M059J (cell line): ENCODE measurements at places on chromosomes 12 and 14. TPM values are rescaled to one million over a fixed set of nuclear protein-coding genes. Genes with fewer than 3 reads are reported as not detected.

Gene CERS5
- total RNA-seq, result 26.1 and 28.9 TPM in 2 replicates

Gene DRAM1
- total RNA-seq, result 22.8 and 25.9 TPM in 2 replicates

Gene KRT77
- total RNA-seq, result not detected in 2 replicates

Gene TMEM260
- 10.4 and 13.6 TPM in 2 replicates for total RNA-seq

Gene CCDC175
- total RNA-seq, result not detected in 2 replicates

Gene FGF6
- total RNA-seq, result not detected in 2 replicates

Gene ISCA2
- 29.8 and 33.6 TPM in 2 replicates for total RNA-seq

Gene KLHL33
- not detected in 2 replicates for total RNA-seq

Gene TAS2R13
- not detected in 2 replicates for total RNA-seq

Gene KRT80
- 36.6 and 52.7 TPM in 2 replicates for total RNA-seq

Gene NR1H4
- total RNA-seq, result 0.10 and 0.20 TPM in 2 replicates

Gene SCN8A
- total RNA-seq, result 2.7 and 6.4 TPM in 2 replicates
